ENCODE measurements at places on chromosomes 6 and 20.
A peak's percentile ranks its signal among the peaks of the same experiment; 100 is the strongest.

DNA sequence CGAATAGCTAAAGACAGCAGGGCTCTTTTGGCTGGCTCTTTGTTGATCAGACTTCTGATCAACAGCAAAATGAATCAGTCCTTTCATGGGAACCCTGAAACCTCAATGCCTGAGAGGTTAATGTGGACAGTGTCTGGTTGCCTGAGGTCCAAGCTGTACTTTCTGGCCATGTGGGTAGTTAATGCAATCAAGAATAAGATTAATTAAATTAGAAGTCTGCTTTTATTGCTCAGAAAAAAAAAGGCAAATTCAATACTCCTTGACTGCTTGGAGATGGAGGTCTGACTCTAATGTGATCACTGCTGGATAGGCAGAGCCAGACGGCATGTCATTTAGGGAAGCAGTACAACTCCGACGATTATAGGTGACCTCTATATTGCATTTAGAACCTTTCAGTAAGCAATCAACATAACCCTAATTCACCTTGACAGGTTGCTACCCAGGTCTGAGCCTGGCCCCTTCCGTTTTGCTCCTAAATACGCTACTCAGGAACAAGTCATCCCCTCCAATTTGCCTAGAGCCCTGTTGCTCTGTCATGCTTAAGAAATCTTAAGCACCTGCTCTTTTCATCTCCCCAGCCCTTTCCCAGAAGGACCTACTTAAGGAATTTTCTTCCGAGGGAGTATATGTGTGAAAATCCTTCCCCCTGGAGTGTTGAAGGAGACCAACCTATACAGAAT, 370.0 kb upstream of the SPTLC3 start:
- DNase-seq, result no peak

- DNase-seq, result no peak
Observed at GRCh38 chr20:3092611-3093379, 8.3 kb upstream of the AVP start.

DNA sequence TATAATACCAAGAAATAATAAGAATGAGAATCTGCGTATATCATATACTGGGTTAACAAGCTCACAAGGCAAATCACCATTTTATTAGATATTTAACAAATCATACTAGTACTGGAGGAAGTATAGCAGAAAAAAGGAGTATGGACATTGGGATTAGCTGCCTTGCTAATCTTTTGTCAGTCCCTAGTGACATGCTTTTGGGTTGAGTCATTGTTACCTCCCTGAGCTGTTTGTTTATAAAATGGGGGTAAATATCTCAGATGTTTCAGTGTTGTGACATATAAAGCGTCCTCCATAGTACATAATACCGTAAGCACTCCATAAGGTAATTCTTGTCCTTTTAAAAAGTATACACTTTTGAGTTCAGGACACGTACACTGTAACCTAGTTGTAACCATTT, 107.0 kb downstream of the ESR1 start:
- DNase-seq, result no peak

DNA sequence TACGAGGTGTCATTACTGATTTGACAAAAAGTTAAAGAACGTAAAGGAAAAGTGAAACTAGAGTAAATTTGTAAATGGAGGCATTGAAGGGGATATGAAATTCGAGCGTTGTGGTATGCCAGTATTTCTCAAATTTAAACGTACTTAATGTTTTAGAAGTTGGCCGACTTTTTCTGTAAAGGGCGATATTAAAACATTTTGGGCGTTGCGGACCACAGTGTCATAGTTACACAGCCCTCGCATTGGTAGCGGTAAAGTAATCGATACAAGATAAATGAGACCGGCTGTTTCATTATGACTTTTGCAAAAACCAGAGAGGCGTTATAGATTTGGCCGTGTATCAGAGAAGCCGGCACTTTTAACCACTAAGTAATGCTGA, 39.6 kb downstream of the OR2B2 start:
- DNase-seq, result no peak

DNA sequence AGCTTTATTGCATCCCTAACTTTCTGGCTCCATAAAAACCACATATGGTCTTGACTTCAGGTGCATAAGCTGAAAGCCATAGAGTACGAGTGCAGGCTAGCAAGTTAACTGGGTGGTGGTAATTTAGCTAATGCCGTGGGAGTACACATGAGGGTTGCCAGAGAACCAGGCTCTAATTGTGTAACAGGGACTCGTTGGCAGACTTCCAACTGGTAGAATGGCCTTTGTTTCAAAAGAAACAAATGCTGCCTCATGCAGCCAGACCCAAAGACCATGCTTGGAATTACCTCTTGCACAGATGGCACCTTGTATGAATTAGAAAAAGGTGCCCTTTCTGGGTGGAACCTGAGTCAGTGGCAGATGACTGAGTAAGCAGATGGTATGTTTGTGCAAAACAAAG, 73.2 kb downstream of the LY86 start:
- peak; percentile 14 for DNase-seq

- no peak for DNase-seq
Observed at GRCh38 chr6:106609699-106610098, 19.6 kb downstream of the RTN4IP1 start.

- DNase-seq, result no peak
Observed at GRCh38 chr20:62571669-62572344, 70.5 kb upstream of the SLCO4A1 start.

GRCh38 chr20:57092900-57093530, 173.4 kb downstream of the BMP7 start:
- no peak for DNase-seq

DNA sequence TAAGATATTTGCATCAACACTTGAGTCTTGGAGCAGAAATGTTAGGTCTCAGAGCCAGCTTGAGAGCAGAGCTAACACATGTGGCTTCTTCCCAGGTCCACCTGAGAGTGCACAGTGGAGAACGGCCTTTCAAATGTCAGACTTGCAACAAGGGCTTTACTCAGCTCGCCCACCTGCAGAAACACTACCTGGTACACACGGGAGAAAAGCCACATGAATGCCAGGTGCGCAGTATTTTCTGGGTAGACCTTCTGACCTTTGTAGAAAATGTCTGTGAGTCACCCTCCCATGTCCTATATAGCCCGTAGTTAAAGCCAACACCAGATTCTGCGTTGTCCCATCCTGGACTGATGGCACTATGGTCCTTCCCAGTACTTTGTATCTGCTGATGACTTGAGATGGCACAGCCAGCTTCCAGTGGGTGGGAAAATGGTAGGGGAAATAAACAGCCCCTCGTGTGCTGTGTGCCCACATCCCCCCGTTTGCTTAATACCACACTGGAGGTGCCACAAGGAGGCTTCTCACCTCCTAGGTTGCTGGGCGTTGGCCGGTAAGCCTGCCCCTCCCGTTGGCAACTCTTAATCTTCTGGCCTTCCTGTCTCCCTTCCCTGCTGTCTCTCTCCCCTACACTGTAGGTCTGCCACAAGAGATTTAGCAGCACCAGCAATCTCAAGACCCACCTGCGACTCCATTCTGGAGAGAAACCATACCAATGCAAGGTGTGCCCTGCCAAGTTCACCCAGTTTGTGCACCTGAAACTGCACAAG, 20.3 kb downstream of the PRDM1 start:
- no peak for DNase-seq

DNA sequence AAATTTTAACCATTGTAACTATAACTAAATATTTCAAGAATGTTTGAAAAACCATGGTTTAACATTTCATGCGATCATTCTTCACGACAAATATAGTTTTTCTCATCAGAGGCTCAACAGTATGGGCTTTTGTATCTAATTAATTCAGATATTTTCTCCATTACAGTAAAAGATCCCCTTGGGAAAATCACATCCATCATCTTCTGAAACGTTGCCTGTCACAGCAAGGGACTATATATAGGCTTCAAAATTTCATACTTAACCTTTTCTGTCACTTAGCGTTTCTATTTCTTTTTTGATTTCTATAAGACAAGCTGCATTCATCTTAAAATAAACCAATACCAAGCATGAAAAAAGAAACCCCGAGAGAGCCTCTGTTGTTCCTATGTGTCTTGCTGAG, 710.0 kb downstream of the PRKN start:
- no peak for DNase-seq

DNA sequence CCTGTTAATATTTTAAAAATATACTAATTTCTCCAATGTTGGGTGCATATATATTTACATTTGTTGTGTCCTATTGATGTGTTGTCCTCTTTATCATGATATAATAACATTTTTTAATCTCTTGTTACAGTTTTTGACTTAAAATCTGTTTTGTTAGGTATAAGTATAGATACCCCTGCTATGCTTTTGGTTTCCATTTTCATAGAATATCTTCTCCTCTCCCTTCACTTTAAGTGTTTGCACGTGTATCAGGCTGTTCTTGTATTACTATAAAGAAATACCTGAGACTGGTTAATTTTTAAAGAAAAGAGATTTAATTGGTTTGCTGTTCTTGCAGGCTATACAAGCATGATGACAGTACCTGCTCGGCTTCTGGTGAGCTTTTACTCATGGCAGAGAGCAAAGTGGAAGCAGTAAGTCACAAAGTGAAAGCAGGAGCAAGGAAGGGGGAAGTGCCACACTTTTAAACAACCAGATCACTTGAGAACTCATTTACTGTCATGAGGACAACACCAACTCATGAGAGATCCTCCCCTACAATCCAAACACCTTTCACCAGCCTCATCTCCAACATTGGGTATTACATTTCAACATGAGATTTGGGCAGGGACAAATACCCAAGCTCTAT, 340.5 kb upstream of the SYNCRIP start:
- DNase-seq, result no peak

- no peak for DNase-seq
Observed at GRCh38 chr6:81589465-81590313, 162.8 kb downstream of the TENT5A start.

DNA sequence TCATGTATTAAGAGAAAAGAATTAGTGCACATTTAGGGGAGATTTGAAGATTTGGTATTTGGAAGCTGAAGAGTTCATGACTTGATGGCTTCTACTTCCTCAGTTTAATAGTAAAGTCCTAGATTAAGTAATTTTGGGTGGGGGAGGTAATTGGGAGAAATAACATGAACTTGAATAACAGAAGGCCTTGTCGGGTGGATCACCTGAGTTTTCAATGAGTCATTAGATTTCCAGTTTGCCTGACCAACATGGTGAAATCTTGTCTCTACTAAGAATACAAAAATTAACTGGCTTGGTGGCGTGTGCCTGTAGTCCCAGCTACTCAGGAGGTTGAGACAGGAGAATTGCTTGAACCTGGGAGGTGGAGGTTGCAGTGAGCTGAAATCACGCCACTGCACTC, 181.0 kb downstream of the GJA1 start:
- DNase-seq, result no peak

GRCh38 chr20:15637950-15638754, 935.1 kb downstream of the KIF16B start:
- peak; percentile 46 for DNase-seq

DNA sequence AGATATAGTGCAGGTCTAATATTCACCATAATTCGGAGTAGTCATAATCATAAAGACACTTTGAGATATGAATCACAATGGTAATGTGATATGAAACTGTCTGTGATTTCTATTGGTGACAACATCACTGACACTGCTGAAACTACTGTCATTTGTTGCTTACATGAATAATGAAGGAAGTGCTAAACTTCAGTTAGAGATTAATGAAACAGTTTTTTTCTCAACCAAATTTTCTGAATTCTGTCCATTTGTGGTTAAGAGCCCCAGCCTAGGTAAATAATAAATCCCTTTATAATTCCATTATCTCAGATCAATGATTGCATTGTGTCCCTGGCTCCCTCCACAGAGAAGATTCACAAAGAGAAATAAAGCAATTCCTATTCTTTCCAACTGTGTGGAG, 122.6 kb downstream of the HIVEP2 start:
- no peak for DNase-seq

GRCh38 chr6:151763938-151764680, 43.4 kb upstream of the ESR1 start:
- peak; percentile 8 for DNase-seq

GRCh38 chr6:43495409-43495941, 14.7 kb downstream of the LRRC73 start:
- no peak for DNase-seq

GRCh38 chr6:3046295-3046694, 22.0 kb upstream of the RIPK1 start:
- DNase-seq, result no peak

GRCh38 chr6:44699851-44700250, 312.3 kb downstream of the CDC5L start:
- no peak for DNase-seq

- no peak for DNase-seq
Observed at GRCh38 chr6:7526755-7527154, 14.7 kb upstream of the DSP start.

DNA sequence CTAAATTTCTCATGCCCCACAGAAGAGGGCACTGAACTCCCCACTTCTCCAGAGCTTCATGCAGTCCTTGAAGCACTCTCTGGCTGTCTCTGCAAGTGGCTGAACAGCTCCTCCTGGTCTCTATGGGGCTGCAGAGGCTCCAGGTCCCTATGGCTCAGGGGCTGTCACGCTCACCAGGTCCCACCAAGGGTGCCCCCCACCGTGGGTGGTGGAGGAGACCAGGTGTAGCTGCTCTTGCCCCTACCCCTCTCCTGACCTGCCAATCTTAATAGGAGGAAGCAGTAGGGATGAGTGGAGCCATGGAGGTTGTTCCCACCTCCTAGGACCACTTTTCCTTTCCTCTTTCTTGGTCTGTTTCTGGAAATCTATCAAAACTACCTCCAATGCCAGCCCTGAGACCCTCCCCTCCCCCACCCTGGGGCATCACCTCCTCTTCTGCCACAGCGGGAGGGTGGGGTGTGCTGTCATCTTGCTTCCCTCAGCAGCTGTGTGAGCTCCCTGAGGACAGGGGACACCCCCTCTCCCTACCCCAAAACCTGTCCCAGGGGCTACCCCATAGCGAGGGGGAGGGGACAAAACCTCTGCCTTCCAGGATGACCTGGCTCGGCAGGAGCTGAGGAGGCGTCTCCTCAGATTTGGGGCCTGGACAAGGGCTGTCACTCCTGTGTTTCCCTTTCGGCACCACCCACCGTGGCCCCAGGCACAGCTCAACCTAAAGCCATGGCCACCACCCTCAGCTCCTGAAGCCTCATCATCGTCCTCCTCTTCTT, 12.0 kb upstream of the RAET1E start:
- DNase-seq, result no peak

GRCh38 chr6:21828704-21829103, 235.2 kb downstream of the SOX4 start:
- no peak for DNase-seq

- DNase-seq, result no peak
Observed at GRCh38 chr6:158906926-158907325, 87.8 kb upstream of the EZR start.

- DNase-seq, result no peak
Observed at GRCh38 chr20:49281059-49281912, 3.4 kb upstream of the ZNFX1 start.

- no peak for DNase-seq
Observed at GRCh38 chr6:108209738-108210137, 43.9 kb downstream of the NR2E1 start.

GRCh38 chr6:7431674-7432390, 42.2 kb downstream of the RIOK1 start:
- no peak for DNase-seq

DNA sequence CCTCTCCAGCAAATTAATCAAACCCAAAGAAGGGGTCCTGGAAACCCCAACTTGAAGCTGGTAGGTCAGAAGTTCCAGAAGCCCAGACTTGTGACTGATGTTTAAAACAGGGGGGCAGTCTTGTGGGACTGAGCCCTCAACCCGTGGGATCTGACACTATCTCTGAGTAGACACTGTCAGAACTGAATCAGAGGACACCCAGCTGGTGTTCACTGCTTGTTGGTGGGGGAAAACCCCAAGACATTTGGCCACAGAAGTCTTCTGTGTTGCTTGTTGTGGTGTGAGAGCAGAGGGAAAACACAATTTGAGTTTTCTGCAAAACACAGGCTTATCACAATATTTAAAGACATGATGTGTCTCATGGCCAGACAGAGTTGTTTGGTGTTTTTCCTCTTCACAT, 29.9 kb downstream of the KIF13A start:
- DNase-seq, result no peak
